ENCODE measurements at places on chromosomes 13 and 19.

GRCh38 chr13:67048084-67048820 lies 181.9 kb downstream of the PCDH9 start:
- DNase-seq: no peak

- DNase-seq: no peak
These were observed 173.6 kb downstream of the NUFIP1 start for GRCh38 chr13:44815623-44816022.

GRCh38 chr13:73935991-73936390 lies 198.2 kb downstream of the KLF12 start:
- DNase-seq: no peak

- peak; percentile 74 for DNase-seq
These were observed 630 bp downstream of the COQ8B start for GRCh38 chr19:40716031-40716481.

GRCh38 chr13:102212729-102213128 lies 189.1 kb downstream of the FGF14 start:
- no peak for DNase-seq

GRCh38 chr19:2261438-2262172 lies 5.4 kb upstream of the JSRP1 start:
- DNase-seq: peak; percentile 42

GRCh38 chr19:17058236-17058635 lies 17.0 kb downstream of the HAUS8 start:
- no peak for DNase-seq

GRCh38 chr19:16943942-16944625 lies 55.3 kb downstream of the F2RL3 start:
- DNase-seq: no peak

DNA sequence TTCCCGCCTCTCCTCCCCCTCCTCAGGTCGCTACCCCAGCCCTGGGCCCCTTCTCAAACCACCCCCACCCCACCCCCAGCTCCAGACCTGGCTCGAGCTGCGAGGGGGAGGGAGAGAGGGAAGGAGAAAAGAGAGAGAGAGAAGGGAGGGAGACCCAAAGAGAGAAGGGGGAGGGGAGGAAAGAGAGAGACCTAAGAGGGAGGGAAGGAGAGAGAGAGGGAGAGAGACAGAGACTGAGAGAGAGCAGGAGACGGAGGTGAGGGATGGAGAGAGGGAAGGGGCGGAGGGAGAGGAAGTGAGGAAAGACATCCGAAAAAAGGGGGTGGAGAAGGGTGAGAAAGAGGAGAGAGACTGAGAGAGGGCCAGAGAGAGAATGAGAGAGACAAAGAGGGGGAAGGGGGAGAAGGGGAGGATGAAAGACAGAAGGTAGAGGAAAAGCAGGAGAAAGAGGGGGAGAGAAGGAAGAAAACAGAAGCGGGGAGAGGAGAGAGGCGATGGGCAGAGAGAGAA lies 2.0 kb upstream of the SPACA6 start:
- DNase-seq: no peak

DNA sequence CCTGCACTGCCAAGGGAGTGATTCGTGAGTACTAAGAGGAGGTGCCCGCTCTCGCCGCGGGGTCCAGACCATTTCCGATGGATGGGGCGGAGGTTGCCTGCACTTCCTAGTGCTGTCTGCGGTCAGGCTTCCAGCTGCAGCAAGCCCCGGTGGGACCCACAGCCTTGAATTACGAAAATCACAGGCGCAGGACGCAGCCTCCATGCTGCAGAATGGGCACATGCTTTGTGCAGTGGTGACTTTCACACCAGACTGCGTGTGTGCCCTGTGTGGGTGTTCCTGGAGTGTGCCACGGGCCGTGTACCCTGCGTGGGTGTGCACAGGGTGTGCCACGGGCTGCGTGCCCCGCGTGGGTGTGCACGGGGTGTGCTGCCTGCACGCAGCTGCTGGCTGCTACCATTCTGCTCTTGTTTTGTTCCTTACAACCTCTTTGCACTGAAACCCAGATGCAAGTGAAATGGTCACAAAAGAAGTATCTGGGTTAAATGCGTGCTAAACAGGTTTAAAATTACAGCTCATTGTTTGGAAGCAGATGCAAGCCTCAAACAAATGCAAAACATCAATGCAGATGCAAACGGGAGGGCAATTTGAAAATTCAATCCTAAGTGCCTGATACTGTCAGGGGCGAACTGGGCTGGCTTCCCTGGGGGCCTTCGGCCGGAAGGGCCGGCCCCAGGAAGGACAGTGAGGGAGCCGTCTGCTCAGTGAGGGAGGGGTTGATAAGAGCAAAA lies 221.2 kb upstream of the SOX1 start:
- no peak for DNase-seq

- DNase-seq: no peak
These were observed 312.8 kb upstream of the PCDH20 start for GRCh38 chr13:61728471-61728870.

Measured in stimulated activated CD4-positive, alpha-beta T cell treated with anti-CD3 and anti-CD28 coated beads, Interleukin-1b, Interleukin-23, amount 100 ng/mL, for 4 hours (primary cell).